ENCODE measurements at places on chromosomes 7 and 10. TPM values are rescaled to one million over a fixed set of nuclear protein-coding genes. Genes with fewer than 3 reads are reported as not detected.

The TMEM213 gene
- not detected for total RNA-seq

The NPC1L1 gene
- not detected for total RNA-seq

DNA sequence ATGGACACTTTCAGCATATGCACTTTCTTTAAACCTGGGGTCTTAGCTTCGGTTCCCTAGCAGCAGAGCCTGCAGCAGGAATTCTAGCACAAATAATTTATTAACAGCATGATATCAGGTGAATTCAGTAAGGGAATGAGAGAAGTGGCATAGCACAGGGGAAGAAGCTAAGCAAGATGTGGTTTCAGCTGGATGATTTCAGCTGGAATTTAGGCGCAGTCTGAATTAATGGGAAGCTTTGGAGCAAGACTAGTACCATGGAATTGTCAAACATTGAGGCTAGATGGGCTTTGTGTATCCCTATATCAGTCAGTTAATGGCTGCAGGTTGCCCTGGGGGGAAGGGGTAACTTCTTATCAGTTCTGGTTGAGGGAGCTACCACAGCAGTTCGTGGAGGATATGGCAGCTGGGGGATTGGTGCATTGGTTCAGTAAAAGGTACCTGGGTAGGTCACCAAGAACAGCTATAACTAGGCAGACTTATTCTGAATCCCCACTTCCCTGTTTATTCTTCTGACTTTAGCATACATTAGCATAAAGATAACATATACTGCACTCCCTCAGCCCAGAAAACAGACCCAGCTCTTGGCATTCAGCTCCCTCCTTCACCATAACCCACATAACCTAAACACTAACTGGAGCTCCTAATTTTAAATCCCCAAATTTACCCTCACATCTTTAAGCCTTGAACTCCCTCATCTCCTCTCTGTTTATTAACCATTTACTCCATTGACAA lies 46.8 kb upstream of the NAMPT start:
- no peak overlapping the region for H3K27ac ChIP-seq
- H3K4me1 ChIP-seq, result no peaks in the 10 kb centered on the region
- H3K27me3 ChIP-seq, result no peaks in the 10 kb centered on the region
- no peaks in the 10 kb centered on the region for H3K36me3 ChIP-seq

- H3K36me3 ChIP-seq, result no peaks in the 10 kb centered on the region
- DNase-seq, result no peak
- H3K4me1 ChIP-seq, result no peaks in the 10 kb centered on the region
- no peak overlapping the region for H3K4me3 ChIP-seq
- H3K27me3 ChIP-seq, result no peaks in the 10 kb centered on the region
These were observed 332.6 kb downstream of the SH2D4B start for GRCh38 chr10:80870282-80870681.

GRCh38 chr7:50146692-50147091 lies 53.6 kb upstream of the ZPBP start:
- H3K4me1 ChIP-seq, result no peaks in the 10 kb centered on the region
- no peak overlapping the region for H3K4me3 ChIP-seq
- no peak for DNase-seq
- H3K36me3 ChIP-seq, result no peaks in the 10 kb centered on the region
- H3K27ac ChIP-seq, result no peak overlapping the region
- no peaks in the 10 kb centered on the region for H3K27me3 ChIP-seq

- no peak within 1 kb of the TSS for H3K4me3 ChIP-seq
- no peaks in the 10 kb centered on the region for H3K36me3 ChIP-seq
- H3K27me3 ChIP-seq, result no peaks in the 10 kb centered on the region
- no peak for DNase-seq
- no peak within 1 kb of the TSS for H3K27ac ChIP-seq
These were observed at the start of gene PRSS58 for GRCh38 chr7:142257958-142258357. Gene PRSS58, minus strand, starts transcription at chr7:142258058. Its CDS starts 351 bp downstream, at chr7:142257707.

DNA sequence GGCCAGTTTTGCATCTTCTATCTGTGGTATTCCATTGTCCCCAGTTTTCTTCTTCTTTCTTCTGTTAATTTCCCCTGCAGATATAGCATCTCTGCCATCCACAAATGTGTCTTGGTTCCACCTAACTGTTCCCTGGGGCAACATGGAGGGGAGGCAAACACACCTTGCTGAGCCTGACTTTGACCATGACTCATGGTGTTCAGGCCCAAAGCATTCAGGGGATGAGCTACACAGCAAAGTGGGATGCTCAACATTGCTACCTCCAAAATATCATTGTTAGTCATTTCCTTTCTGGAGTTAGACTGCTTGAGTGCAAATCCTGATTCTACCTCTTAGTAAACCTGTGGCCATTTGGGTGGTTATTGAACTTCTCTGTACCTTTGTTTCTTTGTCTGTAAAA lies 542.7 kb downstream of the LRMDA start:
- no peak overlapping the region for H3K4me3 ChIP-seq
- DNase-seq, result no peak
- no peaks in the 10 kb centered on the region for H3K36me3 ChIP-seq
- H3K27ac ChIP-seq, result no peak overlapping the region

GRCh38 chr7:79406371-79406770 lies 47.1 kb downstream of the MAGI2 start:
- H3K27me3 ChIP-seq, result no peaks in the 10 kb centered on the region
- H3K27ac ChIP-seq, result no peak overlapping the region
- no peaks in the 10 kb centered on the region for H3K36me3 ChIP-seq
- no peak for DNase-seq
- H3K4me3 ChIP-seq, result no peak overlapping the region
